Gastrocnemius medialis (tissue), 4 donors: ENCODE measurements at places on chromosomes 4 and X. TPM values are rescaled to one million over a fixed set of nuclear protein-coding genes. Genes with fewer than 3 reads are reported as not detected.

The GC gene
- total RNA-seq = not detected

The CDX4 gene
- not detected for total RNA-seq

The NFXL1 gene
- 5.8 TPM for total RNA-seq

The ASMT gene
- not detected for total RNA-seq

The GPC3 gene
- total RNA-seq = 2.0 TPM

DNA sequence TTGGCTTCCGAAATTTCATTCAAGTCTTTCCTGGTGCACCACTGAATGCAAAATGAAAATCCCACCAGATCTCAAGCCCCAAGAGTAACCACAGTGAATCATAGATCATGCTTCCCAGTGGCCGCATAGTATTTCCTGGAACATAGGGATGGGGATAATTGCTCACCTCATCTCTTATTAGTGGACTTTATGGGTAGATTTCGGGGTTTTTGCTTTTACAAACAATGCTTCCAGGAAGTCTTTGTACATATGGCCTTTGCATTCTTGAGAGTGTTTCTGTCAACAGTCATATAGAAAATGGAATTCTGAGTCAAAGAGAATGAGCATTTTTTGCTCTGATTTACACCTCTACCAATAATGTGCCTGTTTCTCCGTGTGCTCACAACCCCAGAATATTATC, 53.4 kb downstream of the PPEF2 start:
- no peaks in the 10 kb centered on the region for H3K36me3 ChIP-seq
- no peak overlapping the region for H3K4me3 ChIP-seq
- no peaks in the 10 kb centered on the region for H3K27me3 ChIP-seq
- H3K27ac ChIP-seq = no peak overlapping the region
- peaks cover 4% of the 10 kb centered on the region for H3K4me1 ChIP-seq
- DNase-seq = no peak

DNA sequence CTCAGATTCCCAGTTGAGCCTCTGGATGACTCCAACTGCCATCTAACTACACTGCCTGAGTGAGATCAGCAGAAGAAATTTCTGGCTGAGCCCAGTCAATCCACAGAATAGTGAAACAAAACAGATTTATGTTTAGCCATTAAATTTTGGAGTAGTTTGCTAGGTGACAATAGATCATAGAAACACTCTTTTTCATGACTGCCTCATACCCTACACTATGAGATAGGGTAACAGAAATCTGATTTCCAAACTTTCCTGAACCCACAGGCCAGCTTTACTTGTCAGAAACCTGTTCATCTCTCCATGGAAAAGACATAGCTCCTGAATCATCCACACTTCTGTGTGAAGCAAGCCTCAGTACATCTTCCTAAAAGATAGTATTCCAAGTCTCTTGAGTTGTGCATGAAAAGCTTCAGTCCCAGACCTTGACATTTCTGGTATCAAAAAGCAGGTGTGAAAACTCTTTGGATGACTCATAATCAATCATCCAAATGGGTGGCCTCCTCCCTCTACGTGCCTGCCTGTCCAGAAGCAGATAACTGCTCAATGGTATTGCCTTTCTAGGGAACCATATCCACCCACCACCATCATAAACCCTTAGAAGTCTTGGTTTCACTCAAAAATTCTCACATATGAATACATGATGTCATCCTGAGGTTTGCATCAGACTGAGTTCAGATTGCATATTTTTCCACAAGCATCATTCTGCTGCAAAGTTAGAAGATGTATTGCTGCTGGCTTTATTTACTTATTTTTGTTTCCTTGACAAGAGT, 47.5 kb upstream of the RAP2C start:
- no peak for DNase-seq
- H3K27ac ChIP-seq = no peak overlapping the region
- no peaks in the 10 kb centered on the region for H3K4me1 ChIP-seq
- H3K4me3 ChIP-seq = no peak overlapping the region
- no peaks in the 10 kb centered on the region for H3K27me3 ChIP-seq

DNA sequence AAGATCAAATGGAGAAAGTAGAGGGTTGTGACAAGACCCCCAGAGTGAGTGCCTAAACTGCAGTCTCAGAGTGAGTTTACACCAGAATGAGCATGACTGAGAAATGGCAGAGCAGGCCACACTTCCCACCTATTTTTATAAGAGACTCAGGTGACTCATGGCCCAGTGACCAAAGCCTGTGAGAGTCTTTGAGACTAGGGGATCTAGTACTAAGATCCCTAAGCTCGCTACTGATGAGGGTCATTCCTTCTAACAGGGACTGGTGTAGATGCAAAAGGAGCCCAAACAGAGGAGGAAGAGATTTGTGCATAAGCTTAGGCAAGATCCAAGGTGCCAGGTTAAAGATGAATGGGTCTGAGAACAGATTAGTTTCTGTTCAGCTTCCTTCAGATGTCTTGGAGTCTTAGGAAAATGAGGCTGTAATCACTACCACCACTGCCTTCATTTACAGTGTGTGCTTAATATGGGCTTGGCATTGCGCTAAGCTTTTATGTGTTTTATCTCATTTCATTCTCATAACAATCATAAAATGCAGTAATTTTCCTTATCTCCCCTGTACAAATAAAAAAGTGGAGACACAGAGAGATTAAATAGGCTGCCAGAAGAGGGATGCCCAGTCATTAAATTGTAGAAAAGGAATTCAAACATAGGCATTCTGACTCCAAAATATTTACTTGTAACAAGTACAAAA, 62.8 kb downstream of the RWDD4 start:
- no peaks in the 10 kb centered on the region for H3K36me3 ChIP-seq
- no peak overlapping the region for H3K27ac ChIP-seq
- H3K4me3 ChIP-seq = no peak overlapping the region
- H3K27me3 ChIP-seq = no peaks in the 10 kb centered on the region
- no peaks in the 10 kb centered on the region for H3K4me1 ChIP-seq

GRCh38 chr4:164748375-164748774, 5.6 kb upstream of the SMIM31 start:
- H3K27me3 ChIP-seq = no peaks in the 10 kb centered on the region
- no peak for DNase-seq
- no peak overlapping the region for H3K27ac ChIP-seq

GRCh38 chr4:139361301-139361700, 59.0 kb upstream of the NDUFC1 start:
- H3K4me1 ChIP-seq = peaks cover 4% of the 10 kb centered on the region

GRCh38 chr4:112513971-112514646, 1.9 kb downstream of the NEUROG2 start:
- DNase-seq = no peak
- H3K27ac ChIP-seq = no peak overlapping the region
- peaks cover 30% of the 10 kb centered on the region for H3K4me1 ChIP-seq
- peak overlapping the region; percentile 56 for H3K4me3 ChIP-seq

DNA sequence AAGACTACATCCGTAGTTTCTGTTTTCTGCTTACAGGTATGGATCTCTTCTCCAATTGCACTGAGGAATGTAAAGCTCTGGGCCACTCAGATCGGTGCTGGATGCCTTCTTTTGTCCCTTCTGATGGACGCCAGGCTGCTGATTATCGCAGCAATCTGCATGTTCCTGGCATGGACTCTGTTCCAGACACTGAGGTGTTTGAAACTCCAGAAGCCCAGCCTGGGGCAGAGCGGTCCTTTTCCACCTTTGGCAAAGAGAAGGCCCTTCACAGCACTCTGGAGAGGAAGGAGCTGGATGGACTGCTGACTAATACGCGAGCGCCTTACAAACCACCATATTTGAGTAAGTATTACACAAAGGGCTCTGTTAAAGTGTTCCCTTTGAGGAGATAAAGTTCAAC, 13.8 kb downstream of the PCDH10 start:
- H3K27me3 ChIP-seq = no peaks in the 10 kb centered on the region
- no peak overlapping the region for H3K27ac ChIP-seq
- no peak overlapping the region for H3K4me3 ChIP-seq
- DNase-seq = no peak
- no peaks in the 10 kb centered on the region for H3K4me1 ChIP-seq
- H3K36me3 ChIP-seq = no peaks in the 10 kb centered on the region

DNA sequence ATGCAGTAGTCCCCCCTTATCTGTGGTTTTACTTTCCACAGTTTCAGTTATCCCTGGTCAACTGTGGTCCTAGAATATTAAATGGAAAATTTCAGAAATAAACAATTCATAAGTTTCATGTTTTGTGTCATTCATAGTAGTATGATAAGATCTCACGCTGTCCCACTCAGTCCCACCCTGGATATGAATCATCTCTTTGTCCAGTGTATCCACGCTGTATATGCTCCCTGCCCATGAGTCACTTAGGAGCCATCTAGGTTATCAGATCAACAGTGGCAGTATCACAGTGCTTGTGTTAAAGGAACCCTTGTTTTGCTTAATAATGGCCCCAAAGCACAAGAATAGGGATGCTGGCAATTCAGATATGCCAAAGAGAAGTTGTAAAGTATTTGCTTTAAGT, 16.2 kb upstream of the SYTL4 start:
- no peak overlapping the region for H3K27ac ChIP-seq
- no peaks in the 10 kb centered on the region for H3K36me3 ChIP-seq
- no peak for DNase-seq
- no peaks in the 10 kb centered on the region for H3K27me3 ChIP-seq

DNA sequence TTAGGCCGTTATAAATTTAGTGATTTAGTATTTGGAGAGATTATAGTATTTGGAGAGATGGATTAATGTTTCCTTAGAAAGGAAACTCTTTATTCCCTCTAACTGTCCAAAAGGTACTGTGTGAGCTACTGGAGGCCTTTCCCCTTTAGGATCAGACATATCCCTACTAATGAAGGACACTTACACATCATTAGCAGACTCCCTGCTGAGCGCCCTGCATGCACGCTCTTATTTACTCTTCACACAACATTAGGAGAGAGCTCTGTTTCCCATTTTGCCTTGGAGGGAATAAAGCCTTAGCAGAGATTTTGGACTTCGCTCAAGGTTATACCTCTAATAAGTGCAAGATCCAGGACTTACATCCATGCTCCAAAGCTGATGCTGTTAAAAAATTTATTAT, 17.8 kb upstream of the STOX2 start:
- H3K27me3 ChIP-seq = no peaks in the 10 kb centered on the region
- H3K4me1 ChIP-seq = no peaks in the 10 kb centered on the region
- no peak overlapping the region for H3K4me3 ChIP-seq
- H3K27ac ChIP-seq = no peak overlapping the region
- no peak for DNase-seq

DNA sequence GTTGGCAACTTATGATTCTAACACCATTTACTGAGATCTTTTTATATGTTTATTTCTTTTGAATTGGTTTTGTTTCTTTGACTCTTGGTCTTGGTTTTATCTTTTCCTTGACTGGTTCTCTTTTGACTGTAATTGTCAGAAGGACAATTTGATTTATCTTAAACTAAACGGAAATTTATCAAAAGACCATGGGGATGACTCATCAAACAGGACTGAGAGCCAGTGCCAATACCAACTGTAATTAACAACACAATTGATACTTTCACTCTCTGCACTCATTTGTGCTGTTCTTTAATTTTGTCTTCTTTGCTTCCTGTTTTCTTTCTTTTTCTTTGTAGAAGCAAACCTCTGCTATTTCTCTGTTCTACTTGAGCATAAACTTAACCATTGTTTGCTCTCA, 776.8 kb downstream of the CCSER1 start:
- H3K27me3 ChIP-seq = no peaks in the 10 kb centered on the region
- H3K4me3 ChIP-seq = no peak overlapping the region
- no peak overlapping the region for H3K27ac ChIP-seq
- no peaks in the 10 kb centered on the region for H3K36me3 ChIP-seq
- DNase-seq = no peak

DNA sequence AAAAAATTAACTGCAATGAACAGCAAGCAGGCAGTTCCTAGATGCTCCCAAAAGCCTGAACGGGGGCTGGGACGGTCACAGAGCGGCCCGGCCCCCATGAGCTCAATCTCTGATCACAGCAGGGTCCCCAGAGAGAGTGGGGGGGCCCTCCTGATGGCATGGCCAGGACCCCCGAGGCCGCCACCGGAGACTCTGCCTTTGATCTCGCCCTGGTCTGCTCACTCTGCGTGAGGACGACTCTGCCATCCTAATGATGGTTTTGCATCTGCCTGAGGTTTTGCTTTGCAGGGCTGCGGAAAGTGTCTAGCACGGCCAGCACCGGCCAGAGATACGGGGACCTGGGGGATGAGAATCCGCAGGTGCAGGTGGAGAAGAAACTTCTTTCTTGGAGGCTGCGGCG, 103.8 kb downstream of the SHOX start:
- no peak for DNase-seq
- H3K4me1 ChIP-seq = no peaks in the 10 kb centered on the region
- H3K27ac ChIP-seq = no peak overlapping the region
- no peak overlapping the region for H3K4me3 ChIP-seq
- H3K27me3 ChIP-seq = no peaks in the 10 kb centered on the region

GRCh38 chr4:69775321-69775867, 15.0 kb upstream of the SULT1B1 start:
- no peaks in the 10 kb centered on the region for H3K4me1 ChIP-seq
- H3K4me3 ChIP-seq = no peak overlapping the region
- H3K27ac ChIP-seq = no peak overlapping the region
- no peaks in the 10 kb centered on the region for H3K27me3 ChIP-seq
- DNase-seq = no peak
- H3K36me3 ChIP-seq = no peaks in the 10 kb centered on the region

- no peak overlapping the region for H3K4me3 ChIP-seq
- no peaks in the 10 kb centered on the region for H3K36me3 ChIP-seq
- H3K27me3 ChIP-seq = peaks cover 12% of the 10 kb centered on the region
- H3K4me1 ChIP-seq = no peaks in the 10 kb centered on the region
These were observed 7.8 kb downstream of the RBM47 start for GRCh38 chr4:40621592-40622512.

- H3K27me3 ChIP-seq = no peaks in the 10 kb centered on the region
- DNase-seq = no peak
- H3K4me3 ChIP-seq = no peak overlapping the region
- H3K4me1 ChIP-seq = no peaks in the 10 kb centered on the region
- H3K36me3 ChIP-seq = no peaks in the 10 kb centered on the region
These were observed 83.2 kb downstream of the GALNTL6 start for GRCh38 chr4:171896426-171896825.

- no peak overlapping the region for H3K4me3 ChIP-seq
- no peaks in the 10 kb centered on the region for H3K36me3 ChIP-seq
- H3K4me1 ChIP-seq = no peaks in the 10 kb centered on the region
These were observed 177.9 kb upstream of the IL15 start for GRCh38 chr4:141458501-141458900.

DNA sequence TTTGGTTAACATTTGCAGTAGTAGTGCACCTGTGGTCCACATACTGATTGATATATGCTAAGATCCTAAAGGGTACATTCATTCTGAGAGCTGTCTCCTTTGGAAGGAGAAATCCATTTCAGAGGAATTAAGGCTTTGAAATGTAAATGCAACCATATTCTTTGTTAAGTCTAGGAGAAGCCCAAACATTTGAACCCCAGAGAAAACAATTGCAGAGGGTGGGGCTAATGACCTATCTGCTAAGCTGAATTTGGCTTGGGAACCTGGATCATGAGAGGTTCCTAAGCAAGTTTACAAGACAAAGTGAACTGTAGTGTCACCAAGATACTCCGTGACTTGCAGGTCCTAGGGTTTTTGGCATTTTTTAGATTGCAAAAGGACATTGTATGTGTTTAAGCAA, 41.2 kb downstream of the LAS1L start:
- H3K27me3 ChIP-seq = no peaks in the 10 kb centered on the region
- no peak overlapping the region for H3K4me3 ChIP-seq
- no peak overlapping the region for H3K27ac ChIP-seq
- no peak for DNase-seq

- no peaks in the 10 kb centered on the region for H3K27me3 ChIP-seq
- no peaks in the 10 kb centered on the region for H3K36me3 ChIP-seq
- H3K27ac ChIP-seq = no peak overlapping the region
- DNase-seq = no peak
- H3K4me3 ChIP-seq = no peak overlapping the region
- peaks cover 23% of the 10 kb centered on the region for H3K4me1 ChIP-seq
These were observed 6.5 kb downstream of the ZFYVE28 start for GRCh38 chr4:2411786-2412510.
